NCI-H2081 (cell line): ENCODE measurements at places on chromosomes 13 and 19.
A peak's percentile ranks its signal among the peaks of the same experiment; 100 is the strongest.

- DNase-seq = no peak
Observed at GRCh38 chr19:43812688-43813087, 10.4 kb upstream of the LYPD5 start.

DNA sequence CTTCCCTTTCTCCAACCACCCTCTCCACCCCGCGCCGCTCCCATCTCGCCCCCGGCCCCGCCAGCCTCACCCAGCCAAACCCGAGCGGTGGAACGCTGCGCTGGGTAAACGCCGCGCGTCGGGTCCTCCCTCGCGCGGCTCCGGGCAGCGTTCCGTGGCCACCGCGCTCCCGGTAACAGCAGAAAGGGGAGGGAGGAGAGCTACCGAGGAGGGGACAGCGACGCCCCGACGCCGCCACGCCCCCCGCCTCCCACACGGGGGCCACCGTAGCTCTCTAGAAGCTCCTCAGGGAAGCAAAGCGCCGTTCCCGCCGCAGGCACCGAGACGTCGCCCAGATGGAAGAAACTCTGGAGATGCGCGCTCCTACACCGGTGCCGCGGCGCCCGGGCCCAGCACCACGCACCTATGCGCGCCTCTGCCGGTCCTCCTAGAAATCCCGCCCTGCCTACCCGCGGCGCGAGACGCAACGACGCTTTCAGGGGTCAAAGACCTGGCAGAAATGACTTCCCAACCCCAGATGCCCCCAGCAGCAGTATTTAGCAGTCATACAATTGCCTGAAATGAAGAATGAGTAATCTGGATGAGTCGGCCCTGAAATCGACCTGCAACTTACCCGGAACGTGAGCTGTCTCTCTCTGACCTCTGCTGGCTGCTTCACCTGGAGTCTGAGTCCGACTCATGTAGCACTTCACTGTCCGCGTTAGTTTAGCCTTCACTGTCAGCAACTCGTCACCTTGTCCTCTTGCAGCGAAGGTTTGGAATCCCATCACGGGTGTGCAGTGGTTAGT is at the start of gene RUBCNL:
TSS of gene RUBCNL (minus strand) at position 189 of the 788 bp plus-strand sequence. CDS start 14,777 bp downstream, outside the sequence.
- DNase-seq = peak; percentile 15

DNA sequence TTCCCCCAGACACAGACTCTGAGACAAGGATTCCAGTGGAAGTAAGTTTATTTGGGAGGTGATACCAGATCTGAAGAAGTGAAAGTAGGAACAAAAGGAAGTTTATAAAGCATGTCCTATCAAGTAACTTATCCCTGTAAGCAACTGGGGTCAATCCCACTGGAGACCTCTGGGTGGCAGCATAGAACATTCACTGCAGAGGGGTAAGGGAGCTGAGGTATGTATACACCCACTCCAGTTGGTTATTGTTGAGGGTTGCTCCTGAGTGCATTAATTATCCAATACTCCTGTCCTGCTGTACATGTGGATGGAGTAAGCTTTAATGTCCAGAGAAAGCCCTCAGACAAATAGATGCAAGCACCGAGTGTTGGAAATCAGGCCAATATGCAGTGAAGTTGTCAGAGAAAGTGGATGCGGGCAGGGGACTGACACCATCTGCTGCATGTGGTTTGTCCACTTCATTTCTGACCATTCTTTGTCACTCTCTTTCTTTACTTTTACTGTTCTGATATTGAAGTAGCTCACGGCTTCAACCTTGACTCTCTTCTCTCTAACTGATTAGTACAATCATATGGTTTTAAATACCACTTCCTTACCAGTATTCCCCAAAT is 46.7 kb downstream of the NOTCH3 start:
- DNase-seq = peak; percentile 12

- no peak for DNase-seq
Observed at GRCh38 chr13:46951516-46951915, 54.7 kb upstream of the HTR2A start.

DNA sequence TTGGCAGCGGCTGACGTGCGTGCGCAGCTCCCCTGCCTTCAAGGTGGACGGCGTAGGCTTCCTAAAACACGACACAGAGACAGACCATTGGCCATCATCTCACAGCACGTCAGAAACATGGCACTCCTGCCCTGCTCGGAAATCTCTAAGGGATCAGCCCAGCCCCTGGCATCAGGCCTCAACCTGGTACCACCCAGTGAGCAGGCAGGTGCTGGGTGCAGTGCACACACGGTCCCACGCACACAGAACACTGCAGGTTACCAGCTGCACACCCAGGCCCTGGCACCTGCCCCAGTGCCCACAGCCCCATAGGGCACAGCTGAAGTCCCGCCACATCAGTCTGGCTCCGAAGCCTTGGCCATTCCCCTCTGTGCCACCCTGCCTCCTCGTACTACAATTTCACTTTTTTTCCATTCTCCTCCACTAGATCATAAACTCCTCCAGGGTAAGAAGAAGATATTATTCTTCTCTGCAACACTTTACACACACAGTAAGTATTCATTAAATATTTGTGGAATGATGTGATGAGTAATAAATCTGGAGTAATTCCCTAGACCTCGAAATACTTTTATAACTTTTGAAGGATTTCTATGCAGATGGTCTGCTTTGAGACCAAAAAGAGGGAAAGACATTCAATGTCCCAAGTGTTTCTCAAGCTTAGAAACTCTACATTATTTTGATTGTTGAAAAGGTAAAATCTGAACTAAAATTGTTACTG is 156.4 kb downstream of the COL4A1 start:
- no peak for DNase-seq

- no peak for DNase-seq
Observed at GRCh38 chr19:4164262-4164661, 10.8 kb downstream of the CREB3L3 start.

DNA sequence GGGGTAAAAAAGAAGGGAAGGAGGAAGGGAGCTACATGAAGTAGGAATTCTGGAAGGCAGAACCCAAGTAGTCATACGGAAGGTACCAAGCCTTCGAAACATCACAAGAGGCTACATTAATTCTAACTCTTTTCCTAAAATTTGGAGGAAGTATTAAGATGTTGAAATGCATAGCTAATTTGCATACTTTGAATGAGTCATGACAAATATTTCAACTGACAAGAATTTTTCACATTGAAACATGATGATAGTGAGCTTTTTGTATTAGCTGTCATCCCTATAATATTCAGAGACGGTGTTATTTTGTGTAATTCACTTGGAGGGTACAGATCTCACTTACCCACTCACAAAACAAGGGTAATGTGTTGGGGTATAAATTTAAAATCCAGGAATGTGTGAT is 9.1 kb upstream of the ACOD1 start:
- no peak for DNase-seq

DNA sequence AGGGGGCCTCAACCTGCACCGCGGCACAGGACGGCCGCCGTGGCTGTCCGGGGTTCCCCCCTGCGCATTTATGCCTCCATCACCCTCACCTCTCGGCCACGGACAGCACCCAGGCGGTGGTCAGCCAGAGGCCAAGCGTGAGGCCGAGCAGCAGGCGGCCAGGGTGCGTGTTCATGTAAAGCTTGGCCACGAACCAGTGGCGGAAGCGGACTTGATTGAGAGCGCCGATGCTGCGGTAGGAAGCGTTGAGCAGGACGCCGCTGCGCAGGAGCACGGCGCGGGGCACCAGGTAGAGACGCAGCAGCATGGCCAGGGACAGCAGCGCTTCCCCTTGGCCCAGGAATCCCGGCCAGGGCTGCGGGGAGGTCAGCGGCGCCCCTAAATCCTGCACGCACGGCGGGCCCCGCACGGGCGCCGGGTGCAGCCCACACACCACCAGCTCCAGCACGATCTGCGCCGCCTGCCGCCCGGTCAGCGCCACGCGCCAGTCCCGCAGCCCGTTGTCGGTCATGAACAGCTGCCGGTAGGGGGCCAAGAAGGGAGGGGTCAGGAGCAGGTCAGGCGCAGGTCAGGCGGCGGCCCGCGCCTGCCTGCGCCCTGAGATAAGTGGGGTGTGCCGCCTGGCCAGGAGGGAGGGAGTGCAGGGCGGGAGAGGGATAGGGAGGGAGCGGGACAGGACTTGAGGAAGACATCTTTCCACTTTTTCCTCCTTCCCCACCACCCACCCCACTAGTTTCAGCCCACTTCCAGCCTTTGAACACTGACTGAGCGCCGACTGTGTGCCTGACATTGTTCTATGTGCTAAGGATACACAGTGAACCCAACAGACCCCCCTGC is 6.5 kb downstream of the KCNN4 start:
- DNase-seq = no peak

DNA sequence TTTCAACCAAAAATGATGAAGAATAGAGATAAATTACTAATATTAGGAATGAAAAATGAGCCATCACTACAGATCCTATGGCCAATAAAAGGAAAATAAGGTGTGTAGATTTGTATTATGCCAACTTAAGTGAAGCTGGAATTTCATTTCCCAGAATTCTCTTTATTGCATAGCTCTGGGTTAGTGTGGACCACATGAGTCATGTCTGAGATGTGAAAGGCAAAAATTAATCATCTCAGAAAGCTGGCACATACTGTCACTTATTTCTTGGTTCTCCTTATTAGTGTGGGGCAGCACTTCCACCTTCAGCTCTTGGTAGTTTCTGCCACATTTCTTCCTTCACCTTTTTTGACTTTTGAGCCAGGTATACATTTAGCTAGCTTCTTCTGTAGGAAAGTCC is 82.6 kb downstream of the KATNAL1 start:
- DNase-seq = no peak

DNA sequence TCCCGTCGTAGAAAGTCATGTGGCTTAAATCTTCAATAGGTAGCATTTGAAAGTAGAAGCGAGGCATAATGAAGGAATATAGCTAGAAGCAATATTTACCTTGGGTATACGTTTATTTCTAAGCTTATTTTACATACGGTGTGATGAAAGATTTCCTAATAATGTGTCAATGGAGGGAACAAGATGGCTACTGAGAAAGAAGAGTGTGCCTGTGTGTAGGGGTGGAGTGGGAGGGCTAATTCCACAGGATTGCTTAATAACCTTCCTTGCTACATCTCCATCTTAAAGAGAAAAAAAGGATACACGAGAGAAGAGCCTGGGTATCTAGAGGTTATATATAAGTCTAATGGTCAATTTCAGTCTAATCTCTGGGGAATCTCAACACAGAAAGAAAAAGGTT is 2.0 kb downstream of the SPART start:
- no peak for DNase-seq

DNA sequence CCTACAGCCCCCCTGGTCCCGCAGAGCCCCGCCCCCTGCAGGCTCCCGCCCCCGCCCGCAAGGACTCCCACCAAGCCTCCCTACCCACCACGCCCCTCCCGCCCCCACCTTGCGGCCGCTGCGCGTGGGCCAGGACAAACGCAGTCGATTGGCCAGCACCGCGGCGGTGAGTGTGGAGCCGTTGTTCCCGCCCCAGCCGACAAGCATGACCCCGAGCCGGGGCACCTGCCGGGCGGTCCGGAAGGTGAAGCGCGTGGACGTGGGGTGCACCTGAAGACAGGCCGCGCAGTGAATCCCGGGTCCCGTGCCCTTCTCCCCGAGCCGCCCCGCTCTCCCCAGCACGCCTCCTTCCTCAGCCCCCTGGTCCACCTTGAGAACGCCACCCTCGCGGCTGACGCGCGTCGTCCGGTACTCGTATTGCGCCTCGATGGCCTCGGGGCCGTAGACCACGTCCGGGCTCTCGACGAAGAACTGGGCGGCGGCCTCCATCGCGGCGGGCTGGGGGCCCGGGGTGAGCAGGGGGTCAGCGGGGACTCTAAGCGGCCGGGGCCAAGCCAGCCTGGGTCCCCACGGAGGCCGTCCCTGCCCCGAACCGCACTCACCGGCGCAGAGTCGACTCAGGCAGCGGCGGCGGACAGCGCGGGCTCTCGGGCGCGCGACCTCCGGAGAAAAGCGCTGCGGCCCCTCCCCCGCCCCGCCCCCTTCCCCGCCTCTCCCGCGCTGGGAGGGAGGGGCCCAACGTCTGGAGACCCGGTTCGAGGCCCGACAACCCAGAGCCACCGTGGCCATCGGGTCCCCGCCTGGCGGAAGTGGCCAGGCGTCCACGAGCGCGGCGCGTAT is at the start of gene ISYNA1:
TSS of gene ISYNA1 (minus strand) at position 643 of the 840 bp plus-strand sequence. CDS start at position 489, 154 bp downstream.
- DNase-seq = no peak

GRCh38 chr13:51861723-51862300 is at the start of gene CCDC70:
Gene CCDC70 (plus strand): TSS chr13:51861969. CDS start chr13:51865412, 3,443 bp downstream.
- DNase-seq = no peak

DNA sequence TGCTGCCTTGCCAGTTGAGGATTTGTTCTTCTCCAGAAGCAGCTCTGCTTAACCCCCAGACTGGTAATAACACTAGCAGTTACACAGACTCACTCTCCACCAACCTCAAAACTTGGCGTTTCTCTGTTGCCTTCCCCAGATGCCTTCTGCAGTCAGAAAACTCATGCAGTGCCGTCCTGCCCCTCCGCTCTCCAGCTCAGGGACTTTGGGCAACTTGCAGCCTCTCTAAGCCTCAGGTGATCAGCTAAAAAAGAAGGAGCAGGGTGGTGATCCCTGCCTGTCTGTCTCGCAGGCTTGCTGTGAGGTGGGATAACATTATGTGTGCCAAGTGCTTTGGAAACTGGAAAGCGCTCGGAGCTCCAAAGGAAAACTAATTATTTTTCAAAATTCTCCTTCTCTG is 391.6 kb downstream of the HS6ST3 start:
- DNase-seq = no peak

GRCh38 chr19:52227196-52227940 is 37.5 kb downstream of the PPP2R1A start:
- DNase-seq = no peak

- no peak for DNase-seq
Observed at GRCh38 chr13:40056898-40057619, 401.6 kb downstream of the COG6 start.

GRCh38 chr19:10670182-10670581 is 16.0 kb downstream of the ILF3 start:
- DNase-seq = no peak

DNA sequence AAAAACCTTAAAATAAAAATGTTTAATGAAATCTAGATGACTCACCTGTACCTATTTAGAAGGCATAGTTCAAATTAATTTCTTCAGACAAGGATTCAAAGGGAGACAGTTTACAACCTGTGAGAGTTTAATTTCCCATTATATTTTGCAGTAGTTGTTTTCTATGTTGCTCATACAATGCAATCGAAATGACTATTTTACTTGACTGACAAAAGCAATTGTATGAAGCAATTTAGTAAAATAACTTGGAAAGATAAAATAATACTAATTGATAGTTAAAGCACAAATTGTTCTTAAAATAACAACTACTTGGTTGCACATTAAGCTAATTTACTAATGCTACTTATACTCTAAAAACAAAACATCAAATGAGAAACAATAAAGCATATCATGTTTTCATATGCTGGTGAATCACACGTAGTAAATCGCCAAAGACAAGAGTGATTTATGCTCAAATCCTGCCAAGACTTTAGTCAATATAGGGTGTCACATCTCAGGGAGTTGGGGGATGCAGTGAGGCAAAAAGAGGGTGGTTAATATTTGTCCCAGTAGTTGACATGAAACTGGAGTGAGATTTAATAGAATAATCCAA is 6.4 kb downstream of the DACH1 start:
- peak; percentile 19 for DNase-seq

DNA sequence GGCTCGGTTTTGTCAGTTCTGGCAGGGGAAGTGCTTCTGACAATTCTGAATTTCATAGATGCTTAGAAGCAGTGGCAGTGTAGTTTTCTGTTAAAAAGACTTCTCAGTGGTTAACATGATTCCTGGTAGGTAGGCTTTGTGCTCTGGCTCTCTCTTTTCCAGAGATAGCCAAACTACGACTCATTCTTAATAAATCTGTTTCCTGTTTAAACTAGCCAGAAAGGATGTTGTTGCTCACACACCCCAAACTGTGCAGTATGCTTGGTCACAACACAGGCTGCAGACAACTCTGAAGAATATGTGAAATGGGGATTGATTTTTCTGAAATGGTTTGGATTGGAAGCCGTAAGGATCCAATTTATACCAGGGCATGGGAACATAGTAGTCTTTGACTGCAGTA is 711.5 kb downstream of the PCDH17 start:
- DNase-seq = no peak
